ENCODE measurements at places on chromosomes 16 and 17.

DNA sequence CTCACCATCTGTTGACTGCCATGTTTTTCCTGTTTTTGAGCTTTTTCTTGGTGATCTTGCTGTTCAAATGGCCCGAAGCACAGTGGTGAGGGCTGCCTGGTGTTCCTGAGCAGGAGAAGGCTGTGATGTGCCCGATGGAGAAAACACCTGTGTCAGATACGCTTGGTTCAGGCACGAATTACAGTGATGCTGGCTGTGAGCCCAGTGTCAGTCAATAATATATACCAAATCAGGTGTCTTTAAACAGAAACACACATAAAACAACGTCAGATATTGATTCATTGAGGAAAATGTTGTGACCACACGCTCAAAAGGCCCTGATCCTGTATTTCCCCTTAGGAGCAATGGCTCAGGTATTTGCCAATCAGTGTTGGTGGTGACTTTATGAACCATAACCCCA, 111.7 kb downstream of the SDR42E1 start:
- DNase-seq: no peak

- no peak for DNase-seq
These were observed 5.3 kb upstream of the WWOX start for GRCh38 chr16:78094166-78094565.

DNA sequence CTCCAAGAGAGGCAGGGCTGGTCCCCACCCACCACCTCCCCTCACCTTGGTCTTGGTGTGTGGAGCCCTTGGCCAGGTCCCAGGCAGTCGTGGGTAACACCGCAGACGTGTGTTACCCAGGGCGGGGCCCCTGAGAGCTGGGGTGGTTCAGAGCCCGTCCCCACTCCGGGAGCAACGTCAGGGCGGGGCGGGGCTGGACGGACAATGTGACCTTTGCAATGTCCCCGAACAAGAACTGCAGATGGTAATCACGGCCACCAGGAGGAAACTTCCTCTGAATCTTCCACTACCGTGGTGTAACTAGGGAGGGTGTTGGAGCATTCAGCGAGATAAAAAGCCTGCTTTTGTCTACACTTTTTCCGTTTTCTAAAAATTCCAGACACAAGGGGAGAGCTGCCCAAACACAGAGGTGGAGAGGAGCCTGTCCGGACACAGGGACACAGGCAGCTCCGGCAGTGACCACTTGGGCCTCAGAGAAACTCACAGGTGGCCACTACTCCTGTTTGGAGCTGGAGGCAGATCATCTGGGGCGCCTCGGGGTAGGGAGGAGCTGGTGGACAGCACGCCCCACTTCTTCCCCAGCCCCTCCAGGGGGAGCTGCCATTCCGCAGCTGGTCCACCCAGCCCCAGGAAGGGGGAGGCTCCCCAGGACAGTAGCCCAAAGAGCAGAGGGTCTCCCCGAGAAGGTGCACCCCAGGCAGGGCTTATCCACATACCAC, 14.2 kb upstream of the SLC38A10 start:
- peak; percentile 41 for DNase-seq

- no peak for DNase-seq
These were observed 26.8 kb downstream of the WSCD1 start for GRCh38 chr17:6097005-6097279.

- DNase-seq: no peak
These were observed 526.9 kb downstream of the NPIPA7 start for GRCh38 chr16:16905850-16906249.

- no peak for DNase-seq
These were observed 25.9 kb upstream of the SPATA32 start for GRCh38 chr17:45287526-45288500.

- DNase-seq: no peak
These were observed 30.3 kb downstream of the MRTFB start for GRCh38 chr16:14101415-14101814.

GRCh38 chr16:35733971-35734702, 2274.7 kb downstream of the TP53TG3F start:
- no peak for DNase-seq

- DNase-seq: peak; percentile 45
These were observed 982 bp downstream of the SPAG9 start for GRCh38 chr17:51119415-51120356.

GRCh38 chr16:57617604-57618111, 10.8 kb upstream of the ADGRG1 start:
- peak; percentile 18 for DNase-seq

DNA sequence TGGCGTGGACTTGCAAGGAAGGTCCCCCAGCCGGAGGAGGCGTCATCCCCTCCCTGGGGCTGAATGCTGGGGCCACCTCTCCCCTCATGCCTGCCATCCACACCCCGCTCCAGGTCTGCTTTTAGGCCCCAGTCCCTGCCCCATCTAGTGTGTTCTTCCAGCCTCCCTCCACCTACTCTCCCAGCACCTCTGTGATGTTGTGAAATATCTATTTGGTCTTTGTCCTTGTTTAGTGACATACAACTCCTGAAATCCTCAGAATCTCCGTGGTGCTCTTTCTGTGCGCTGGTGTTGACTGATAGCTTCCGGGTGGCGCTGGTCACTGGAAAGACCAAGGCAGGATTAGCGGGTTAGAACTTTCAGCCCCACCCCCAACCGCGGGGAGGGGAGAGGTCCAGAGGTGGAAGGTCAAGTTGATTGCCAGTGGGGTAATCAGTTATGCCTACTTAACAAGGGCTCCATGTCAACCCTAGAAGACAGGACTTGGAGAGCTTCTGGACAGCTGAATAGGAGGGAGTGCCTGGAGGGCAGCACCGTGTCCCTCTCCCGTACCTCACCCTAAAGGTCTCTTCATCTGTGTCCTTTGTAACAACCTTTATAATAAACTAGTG, 10.1 kb downstream of the TBC1D24 start:
- no peak for DNase-seq

GRCh38 chr16:30875871-30876801, 17.7 kb downstream of the BCL7C start:
- peak; percentile 57 for DNase-seq

GRCh38 chr17:4422864-4423263, 10.9 kb upstream of the SPNS3 start:
- no peak for DNase-seq

- DNase-seq: no peak
These were observed 19.9 kb downstream of the DCAKD start for GRCh38 chr17:45031231-45032173.

GRCh38 chr17:17170346-17170985, 35.7 kb downstream of the PLD6 start:
- DNase-seq: no peak

- DNase-seq: no peak
These were observed 5.3 kb downstream of the AXIN1 start for GRCh38 chr16:347203-347602.

GRCh38 chr17:50691550-50692447, 15.9 kb downstream of the ANKRD40 start:
- no peak for DNase-seq

DNA sequence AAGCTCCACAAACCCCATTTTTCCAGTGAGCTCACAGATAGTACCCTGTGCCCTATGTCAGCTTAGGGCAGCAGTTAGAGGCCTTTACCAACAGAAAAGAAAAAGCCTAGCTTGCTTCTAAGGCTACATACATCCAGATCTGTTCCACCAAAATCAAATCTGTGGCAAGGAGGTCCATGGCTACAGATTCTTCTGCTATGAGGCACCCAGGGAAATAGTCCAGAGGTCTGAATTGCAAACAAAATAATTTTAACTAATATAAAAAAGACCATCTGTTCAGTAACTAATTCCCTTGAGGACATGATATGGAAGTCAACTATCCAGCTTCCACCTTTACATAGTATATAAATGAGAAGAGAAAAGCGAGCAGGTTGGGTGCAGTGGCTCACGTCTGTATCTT, 129.3 kb downstream of the PARN start:
- DNase-seq: no peak

GRCh38 chr17:2952174-2952845, 111.1 kb downstream of the OR1D5 start:
- DNase-seq: no peak

- DNase-seq: no peak
These were observed 2.3 kb downstream of the VTN start for GRCh38 chr17:28367641-28368305.
